ENCODE measurements at places on chromosomes 4 and X.

DNA sequence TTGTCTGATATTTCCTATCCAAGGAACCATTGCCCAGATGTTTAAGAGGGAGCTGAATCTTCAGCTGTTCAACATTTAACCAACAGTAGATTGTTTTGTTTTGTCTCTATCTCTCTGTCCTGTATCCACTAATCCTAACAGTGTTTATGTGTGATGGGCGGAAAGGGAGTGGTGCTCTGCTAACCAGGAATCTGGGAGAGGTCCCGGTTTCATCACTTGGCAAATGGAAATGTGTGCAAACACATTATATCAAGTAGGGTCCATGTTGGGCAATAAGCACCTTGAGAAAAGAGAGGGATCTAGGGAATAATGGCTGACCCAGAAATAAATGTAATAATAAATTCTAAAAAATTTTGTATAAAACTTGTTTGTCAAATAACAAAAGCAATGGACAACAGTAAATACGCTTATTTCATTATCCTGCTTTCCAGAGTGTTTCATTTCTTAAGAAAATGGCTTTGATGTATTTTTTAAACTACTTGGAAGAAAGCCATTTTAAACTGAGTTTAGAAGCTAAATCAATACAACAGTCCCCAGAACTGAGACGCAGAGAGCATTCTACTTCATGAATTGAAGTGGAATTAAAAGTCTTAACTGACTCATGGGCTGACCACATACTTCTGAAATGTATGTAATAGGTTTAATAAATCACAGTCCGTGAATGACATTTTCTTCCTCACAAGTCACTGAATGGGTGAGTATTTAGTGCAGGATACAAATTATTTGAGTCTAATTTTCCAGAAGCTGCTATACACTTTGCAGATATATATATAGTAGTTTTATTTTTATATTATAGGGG lies 55.8 kb downstream of the EMCN start:
- DNase-seq, result no peak

DNA sequence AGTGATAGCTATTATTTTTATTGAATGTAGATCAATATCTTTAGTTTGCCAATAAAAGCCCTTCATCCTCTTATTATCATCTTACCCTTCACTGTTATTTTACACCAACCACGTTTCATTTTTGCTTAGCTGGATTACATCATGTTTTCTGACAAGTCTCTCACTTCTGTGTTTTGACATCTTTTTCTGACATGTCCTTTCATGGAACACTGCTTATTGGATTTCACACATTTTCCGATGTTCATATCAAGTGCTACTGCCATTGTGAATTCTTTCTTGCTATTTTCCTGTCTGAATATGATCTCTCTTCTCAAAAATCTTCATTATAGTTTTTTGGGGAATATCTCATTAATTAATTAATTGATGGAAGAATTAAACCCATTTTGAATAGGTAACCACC lies 48.5 kb upstream of the AGA start:
- DNase-seq, result no peak

DNA sequence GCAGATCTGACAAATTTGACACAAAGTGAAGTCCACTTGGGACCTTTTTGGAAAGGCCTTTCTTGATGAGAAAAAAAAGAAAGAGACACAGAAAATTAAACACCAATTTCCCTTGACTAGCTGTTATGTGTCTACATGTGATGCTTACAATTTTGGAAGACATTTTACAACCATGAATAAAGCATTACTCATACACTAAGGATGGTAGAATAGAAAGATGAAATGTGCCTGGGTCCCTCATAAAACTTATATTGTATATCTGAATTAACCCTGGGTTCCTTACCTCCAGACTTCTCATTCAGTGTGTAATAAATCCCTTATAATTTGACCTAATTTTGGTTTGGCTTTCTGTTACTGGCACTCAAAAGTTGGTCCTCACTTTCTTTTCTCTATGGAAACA lies 16.5 kb upstream of the GRIA3 start:
- no peak for DNase-seq

GRCh38 chr4:158122501-158122900 lies 50.3 kb downstream of the GASK1B start:
- DNase-seq, result no peak

DNA sequence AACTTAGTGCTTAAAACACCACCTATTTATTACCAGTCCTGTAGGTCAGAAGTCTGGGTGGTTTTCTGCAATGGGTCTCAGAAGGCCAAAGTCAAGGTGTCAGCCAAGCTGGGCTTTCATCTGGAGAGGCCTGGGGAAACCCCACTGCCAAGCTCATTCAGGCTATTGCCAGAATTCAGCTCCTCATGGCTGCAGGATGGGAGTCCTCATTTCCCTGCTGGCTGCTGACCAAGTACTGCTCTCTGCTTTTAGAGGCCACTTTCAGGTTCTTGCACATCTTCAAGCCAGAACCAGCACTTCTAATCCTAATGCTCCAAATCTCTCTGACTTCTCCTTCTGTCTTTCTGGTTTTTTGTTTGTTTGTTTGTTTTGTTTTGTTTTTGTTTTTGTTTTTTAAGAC lies 109.3 kb downstream of the BCOR start:
- DNase-seq, result no peak

DNA sequence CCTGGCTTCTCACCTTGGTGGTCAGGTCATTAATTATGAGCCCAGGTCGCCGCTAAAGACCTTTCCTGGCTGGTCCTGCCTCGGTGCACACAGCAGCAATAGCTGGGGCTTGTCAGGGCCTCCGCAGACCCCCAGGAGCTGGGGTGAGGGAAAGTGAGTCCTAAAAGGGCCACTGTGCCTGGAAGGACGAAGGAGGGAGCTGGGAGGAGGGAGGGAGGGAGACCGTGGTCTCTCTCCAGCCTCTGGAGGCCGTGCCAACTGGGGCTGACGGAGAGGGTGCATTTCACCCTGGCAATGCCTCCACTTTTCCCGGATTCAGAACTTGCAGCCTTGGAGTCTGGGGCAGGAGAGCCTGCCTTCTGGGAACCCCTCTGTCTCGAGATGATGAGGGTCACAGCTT lies 60.4 kb downstream of the CRLF2 start:
- no peak for DNase-seq

GRCh38 chr4:165945991-165946390 lies 73.0 kb downstream of the TLL1 start:
- no peak for DNase-seq

Measured in RWPE2 (cell line).